Fibroblast of pulmonary artery (primary cell): ENCODE measurements at places on chromosomes 13 and 19.

GRCh38 chr13:26112843-26113242 lies 61.0 kb upstream of the SHISA2 start:
- no peak for DNase-seq

DNA sequence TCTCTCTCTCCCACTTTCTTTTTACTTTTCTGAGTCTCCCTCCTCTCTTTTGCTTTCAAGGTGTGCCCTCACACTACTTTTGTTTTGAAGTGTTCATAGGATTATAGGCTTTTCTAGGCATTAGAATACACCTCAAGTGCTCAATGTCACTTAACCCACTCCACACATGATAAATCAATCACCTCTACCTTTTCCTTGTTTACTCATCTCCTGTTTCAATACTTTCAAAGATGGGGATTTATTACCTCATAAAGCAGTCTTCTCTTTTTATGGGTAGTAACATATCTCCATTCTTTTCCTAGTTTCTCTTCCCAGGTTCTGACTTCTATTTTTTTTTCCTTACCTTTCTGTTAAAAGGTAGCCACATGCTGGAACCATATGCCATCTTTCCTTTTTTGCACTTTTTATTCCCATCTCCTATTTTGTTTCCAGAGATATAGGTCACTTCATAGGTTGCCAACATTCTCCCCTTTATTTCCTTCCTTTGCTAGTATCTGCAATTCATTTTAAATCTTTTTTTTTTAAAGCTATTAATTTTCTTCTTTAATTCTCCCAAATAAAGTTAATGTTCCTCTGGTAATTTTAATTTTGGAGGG lies 137.6 kb upstream of the SLC10A2 start:
- DNase-seq: no peak

- DNase-seq: no peak
Observed at GRCh38 chr19:50465986-50466705, 10.2 kb upstream of the EMC10 start.

DNA sequence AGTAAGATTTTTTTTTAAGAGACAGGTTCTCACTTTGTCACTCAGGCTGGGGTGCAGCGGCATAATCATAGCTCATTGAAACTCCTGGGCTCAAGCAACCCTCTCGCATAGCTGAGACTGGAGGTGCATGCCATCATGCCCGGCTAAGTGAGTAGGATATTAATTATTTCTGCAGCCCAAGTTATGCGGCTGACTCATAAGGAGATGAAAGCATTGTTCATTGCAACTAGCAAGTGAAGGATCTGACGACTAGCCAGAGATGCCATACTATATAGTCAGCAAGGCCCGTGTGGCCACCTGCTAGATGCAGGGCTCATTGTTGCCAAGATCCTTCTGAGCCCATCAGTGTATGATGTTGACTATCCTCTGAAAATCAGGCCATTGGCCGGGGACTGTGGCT lies 45.2 kb downstream of the ABCC4 start:
- DNase-seq: peak; percentile 92

GRCh38 chr19:53157626-53158025 lies 1.2 kb downstream of the ZNF347 start:
- peak; percentile 12 for DNase-seq

DNA sequence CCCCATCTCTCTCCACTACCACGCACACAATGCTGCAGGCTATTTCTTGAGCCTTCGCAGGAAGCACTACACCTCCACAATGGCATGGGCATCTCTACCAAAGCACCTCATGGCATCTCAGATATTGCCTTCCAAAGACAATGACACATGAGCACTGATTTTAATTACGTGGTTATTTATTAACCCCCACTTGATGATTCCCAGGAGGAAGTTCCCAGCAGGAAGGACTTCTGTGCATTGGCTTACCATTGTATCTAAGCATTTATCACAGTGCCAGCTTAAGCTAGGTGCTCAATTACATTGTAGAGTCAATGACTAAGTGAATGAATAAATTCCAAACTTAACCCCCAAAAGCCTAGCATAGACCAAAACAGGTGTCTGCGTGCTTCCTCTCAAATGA lies 101.4 kb downstream of the ABCC4 start:
- no peak for DNase-seq

GRCh38 chr19:6063576-6064335 lies 46.5 kb downstream of the RFX2 start:
- no peak for DNase-seq

DNA sequence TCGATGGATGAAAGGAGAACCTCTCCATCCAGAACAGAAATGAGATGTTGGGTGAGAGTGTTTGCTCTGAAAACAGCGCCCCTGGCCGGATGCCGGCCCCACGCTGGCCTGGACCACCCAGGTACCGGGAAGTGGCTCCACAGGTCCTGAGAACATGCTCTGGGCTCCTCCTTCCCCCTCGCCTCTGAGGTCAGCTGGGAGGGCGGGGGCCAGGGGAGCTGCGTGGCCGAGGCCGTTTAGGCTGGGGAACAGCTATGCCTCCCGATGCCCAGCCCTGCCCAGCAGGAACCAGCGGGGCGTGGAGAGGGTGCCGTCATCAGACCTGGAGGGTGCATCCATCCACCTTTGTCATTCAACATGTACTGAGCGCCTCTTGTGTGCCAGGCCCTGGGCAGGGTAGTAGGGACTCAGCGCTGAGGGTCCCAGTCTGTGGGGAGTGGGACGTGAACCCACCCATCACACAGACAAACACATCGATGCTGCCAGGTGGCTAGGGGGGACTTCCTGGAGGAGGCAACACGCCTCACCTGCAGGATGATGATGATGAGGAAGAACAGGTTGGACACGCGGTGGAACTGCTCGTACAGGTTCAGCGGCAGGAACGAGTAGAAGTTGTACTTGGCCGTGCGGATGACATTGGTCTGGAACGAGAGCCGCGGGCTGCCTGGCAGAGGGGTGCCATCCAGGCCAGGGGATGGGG lies 4.2 kb downstream of the ATP8B3 start:
- no peak for DNase-seq
